Stimulated activated CD4-positive, alpha-beta T cell treated with anti-CD3 and anti-CD28 coated beads, TNF-alpha, amount 100 ng/mL, for 1 hour (primary cell): ENCODE measurements at places on chromosomes 6 and 20.

- DNase-seq: no peak
These were observed 168.9 kb downstream of the PDSS2 start for GRCh38 chr6:107290491-107290890.

- DNase-seq: no peak
These were observed 112.8 kb upstream of the JARID2 start for GRCh38 chr6:15132854-15133670.

- DNase-seq: no peak
These were observed 59.1 kb upstream of the PTPN1 start for GRCh38 chr20:50450881-50451752.

- DNase-seq: no peak
These were observed 363.2 kb upstream of the FLRT3 start for GRCh38 chr20:14700639-14700960.
